Ovary (tissue), 10 donors: ENCODE measurements at places on chromosomes 1 and 21. TPM values are rescaled to one million over a fixed set of nuclear protein-coding genes. Genes with fewer than 3 reads are reported as not detected.

Gene OR2T2
- polyA plus RNA-seq = not detected

Gene SUSD4
- polyA plus RNA-seq = 70.1 TPM

Gene GPATCH2
- 6.2 TPM for polyA plus RNA-seq

DNA sequence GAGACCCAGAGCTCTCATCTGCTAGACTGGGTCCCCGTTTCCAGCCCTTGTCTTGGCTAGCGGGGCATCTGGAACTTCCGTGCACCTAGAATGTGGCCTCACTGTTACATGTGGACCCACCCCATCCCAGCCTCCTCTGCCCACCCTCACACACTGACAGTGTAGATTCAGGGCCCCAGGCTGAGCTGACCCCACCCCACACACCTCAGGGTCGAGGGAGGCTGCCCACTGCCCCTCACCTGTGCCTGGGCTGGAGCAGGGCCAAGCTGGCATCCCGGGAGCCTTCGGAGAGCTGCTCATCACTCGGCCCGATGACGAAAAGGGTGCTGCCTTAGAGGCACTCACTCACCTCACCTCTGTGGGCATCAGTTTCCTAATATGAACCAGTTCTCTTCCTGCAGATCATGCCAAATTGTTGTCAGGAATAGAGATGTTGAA lies 11.1 kb downstream of the ACOT11 start:
- H3K4me1 ChIP-seq = peaks cover 3% of the 10 kb centered on the region
- H3K4me3 ChIP-seq = no peak overlapping the region
- H3K27me3 ChIP-seq = no peaks in the 10 kb centered on the region
- H3K27ac ChIP-seq = no peak overlapping the region

Gene METTL18
- polyA plus RNA-seq = 7.8 TPM

Gene PODN
- polyA plus RNA-seq = 72.8 TPM

DNA sequence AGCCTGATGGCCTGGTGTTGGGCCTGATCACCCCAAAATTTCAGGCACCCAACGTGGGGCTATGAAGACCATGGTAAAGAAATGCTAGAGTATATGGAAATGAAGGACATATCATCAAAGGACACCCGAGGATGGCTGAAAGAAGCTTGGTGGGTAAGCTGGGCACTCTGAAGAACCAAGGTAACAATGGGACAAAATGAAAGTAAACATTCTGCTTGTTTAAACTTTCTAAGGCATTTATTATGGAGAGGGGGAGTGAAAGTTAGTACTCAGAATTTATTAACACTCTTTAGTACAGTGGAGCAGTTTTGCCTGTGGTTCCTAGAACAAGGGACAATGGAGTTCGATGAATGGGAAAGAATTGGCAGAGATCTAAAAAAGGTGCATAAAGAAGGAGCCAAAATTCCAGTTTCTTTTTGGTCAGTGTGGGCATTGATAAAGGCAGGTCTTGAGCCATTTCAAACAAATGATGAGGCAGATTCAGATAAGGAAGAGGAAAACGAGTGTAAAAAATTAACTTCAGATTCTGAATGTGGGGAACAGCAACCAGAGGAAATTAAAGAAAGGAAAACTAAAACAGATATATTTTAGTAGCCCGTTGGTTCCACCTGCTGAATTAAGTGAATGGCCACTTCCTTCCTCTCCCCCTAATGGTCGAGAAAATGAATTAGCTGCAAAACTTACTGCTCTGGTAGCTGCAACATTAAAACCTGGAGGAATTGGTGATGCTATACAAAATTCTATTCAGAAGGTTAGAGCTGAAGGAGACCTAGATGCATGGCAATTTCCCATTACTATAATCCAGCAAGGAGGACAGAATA lies 8.4 kb upstream of the PM20D1 start:
- DNase-seq = no peak
- H3K27ac ChIP-seq = no peak overlapping the region
- H3K27me3 ChIP-seq = no peaks in the 10 kb centered on the region
- H3K4me3 ChIP-seq = no peak overlapping the region

GRCh38 chr1:9900142-9901043 lies 9.7 kb downstream of the CTNNBIP1 start:
- H3K27ac ChIP-seq = no peak overlapping the region
- H3K4me3 ChIP-seq = no peak overlapping the region
- no peaks in the 10 kb centered on the region for H3K27me3 ChIP-seq
- no peaks in the 10 kb centered on the region for H3K36me3 ChIP-seq
- DNase-seq = no peak

Gene SLC1A7
- polyA plus RNA-seq = 0.28 TPM

DNA sequence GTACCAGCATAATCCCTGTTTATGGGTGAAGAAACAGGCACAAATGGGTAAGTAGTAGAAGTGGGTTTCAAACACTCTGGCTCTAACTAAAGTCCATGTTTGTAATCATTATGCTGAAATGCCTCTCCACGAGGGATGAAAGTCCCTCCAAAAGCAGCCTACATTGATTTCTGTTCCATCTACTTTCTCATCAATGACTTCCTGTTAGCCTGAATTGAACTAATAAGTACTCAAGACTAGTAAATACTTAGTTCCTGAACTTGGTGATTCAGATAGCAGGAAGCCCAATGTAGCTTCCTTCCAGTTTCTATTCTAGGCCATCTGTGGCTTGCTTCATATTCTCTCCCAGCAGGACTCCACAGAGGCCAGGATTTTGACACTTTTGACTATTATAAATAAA lies 11.3 kb upstream of the BACH1 start:
- DNase-seq = no peak
- H3K27me3 ChIP-seq = no peaks in the 10 kb centered on the region
- H3K27ac ChIP-seq = no peak overlapping the region

Gene IVL
- not detected for polyA plus RNA-seq

Gene TMEM61
- polyA plus RNA-seq = not detected

DNA sequence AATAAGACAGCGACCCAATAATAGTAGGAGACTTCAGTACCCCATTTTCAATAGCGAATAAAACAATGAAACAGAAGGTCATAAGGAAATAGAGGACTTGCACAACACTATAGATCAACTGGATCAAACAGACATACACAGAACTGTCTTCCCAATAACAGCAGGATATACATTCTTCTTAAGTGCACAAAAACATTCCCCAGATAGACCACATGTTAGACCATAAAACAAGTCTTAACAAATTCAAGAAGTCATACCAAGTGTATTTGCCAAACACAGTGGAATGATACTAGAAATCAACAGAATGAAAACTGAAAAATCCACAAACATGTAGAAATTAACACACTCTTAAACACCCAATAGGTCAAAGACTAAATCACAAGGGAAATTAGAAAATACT lies 78.0 kb downstream of the LBR start:
- H3K27me3 ChIP-seq = no peaks in the 10 kb centered on the region
- H3K4me3 ChIP-seq = no peak overlapping the region
- no peak for DNase-seq

Gene TMEM81
- 2.0 TPM for polyA plus RNA-seq

- H3K4me1 ChIP-seq = no peaks in the 10 kb centered on the region
- H3K27ac ChIP-seq = no peak overlapping the region
- H3K4me3 ChIP-seq = no peak overlapping the region
These were observed 4.4 kb downstream of the TTC34 start for GRCh38 chr1:2796890-2797740.

DNA sequence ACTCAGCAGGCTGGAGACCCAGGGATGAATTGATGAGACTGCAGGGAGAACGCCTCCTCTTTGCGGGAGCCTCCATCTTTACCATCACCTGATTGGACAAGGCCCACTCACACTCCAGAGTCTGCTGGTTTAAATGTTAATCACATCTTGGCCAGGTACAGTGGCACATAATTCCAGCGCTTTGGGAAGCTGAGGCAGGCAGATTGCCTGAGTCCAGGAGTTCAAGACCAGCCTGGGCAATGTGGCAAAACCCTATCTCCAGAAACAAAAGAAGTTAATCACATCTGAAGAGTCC lies 121.8 kb upstream of the C1orf174 start:
- H3K4me1 ChIP-seq = no peaks in the 10 kb centered on the region
- no peaks in the 10 kb centered on the region for H3K36me3 ChIP-seq
- H3K27ac ChIP-seq = no peak overlapping the region
- no peaks in the 10 kb centered on the region for H3K27me3 ChIP-seq

DNA sequence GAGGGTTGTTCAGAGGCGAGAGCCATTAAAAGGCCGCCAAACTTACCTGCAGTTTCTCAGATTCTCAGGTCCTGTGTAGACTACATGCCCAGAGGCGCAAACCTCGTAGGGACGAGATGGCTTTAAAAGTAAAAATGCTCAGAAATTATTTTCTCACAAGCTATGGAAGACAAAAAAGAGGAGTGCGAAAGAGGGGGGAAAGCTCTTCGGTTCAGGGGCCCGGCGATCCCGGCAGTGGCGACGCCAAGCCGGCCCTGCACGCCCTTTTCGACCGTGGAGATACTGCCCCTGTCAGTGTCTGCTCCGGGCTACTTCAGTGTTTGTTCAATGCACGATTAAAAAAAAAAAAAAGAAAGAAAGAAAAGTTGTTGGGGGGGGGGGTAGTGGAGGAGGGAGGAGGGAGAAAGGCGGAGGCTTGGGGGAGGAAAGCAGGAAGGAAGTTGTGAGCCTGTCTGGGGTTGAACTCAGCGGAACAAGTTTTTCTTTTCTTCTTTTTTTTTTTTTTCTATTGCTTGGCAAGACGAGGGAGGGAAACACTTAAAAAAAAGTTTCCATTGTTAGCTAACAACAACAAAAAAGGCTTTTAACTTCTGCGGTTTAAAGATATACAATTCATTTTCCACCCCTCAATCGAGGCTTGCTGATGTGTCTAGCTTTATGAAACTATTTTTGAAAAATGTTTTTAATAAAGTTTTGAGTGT lies at the start of gene ITPKB:
TSS of gene ITPKB (minus strand) at position 288 of the 701 bp plus-strand sequence. CDS start 1,824 bp downstream, outside the sequence.
- DNase-seq = peak; percentile 62
- H3K4me1 ChIP-seq = peaks cover 5% of the 10 kb centered on the region
- peak within 1 kb of the TSS; percentile 73 for H3K27ac ChIP-seq
- H3K36me3 ChIP-seq = no peaks in the 10 kb centered on the region
- peak within 1 kb of the TSS; percentile 74 for H3K4me3 ChIP-seq
- H3K27me3 ChIP-seq = no peaks in the 10 kb centered on the region

DNA sequence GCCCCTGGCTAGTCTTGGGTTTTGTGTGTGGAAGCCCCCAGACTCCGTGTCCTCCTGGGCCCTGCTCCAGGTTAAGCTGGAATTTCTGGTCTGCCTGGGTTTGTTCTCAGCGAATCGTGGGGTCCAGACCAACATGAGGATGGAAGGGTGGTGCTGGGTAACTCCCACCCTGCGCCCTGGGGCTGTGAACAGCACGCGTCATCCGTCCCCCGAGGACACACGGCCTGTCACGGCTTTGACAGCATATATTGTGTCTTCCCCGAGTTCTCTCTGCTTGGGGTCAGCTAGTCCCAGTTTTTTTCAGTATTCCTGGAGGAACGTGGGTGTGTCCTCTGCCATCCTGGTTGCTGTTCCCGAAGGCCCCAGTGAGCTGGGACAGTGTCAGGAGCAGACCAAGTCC lies 11.8 kb downstream of the GPR137B start:
- no peak overlapping the region for H3K27ac ChIP-seq
- peaks cover 3% of the 10 kb centered on the region for H3K4me1 ChIP-seq
- no peak for DNase-seq
- H3K36me3 ChIP-seq = no peaks in the 10 kb centered on the region

DNA sequence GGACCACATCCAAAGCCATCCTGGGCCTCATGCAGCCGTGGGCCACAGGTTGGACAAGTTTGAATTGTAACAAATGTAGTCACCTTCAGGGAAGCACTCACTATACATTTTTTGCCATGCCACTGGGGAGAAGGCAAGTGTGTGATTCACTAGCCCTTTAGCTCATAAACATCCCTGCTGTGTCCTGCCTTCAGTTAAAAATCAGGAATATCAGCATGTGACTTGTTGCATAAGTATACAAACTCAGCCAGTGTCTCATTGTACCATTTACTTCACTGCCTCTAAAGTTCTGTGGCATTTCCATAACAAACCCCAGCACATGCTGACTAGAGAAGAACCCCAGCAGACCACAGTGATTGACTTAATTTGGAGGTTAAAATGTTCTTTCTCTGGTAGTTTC lies 142.0 kb upstream of the C1orf105 start:
- H3K36me3 ChIP-seq = no peaks in the 10 kb centered on the region
- H3K4me1 ChIP-seq = no peaks in the 10 kb centered on the region
- H3K27me3 ChIP-seq = no peaks in the 10 kb centered on the region
- no peak overlapping the region for H3K27ac ChIP-seq
- H3K4me3 ChIP-seq = no peak overlapping the region

Gene CD1B
- polyA plus RNA-seq = not detected

DNA sequence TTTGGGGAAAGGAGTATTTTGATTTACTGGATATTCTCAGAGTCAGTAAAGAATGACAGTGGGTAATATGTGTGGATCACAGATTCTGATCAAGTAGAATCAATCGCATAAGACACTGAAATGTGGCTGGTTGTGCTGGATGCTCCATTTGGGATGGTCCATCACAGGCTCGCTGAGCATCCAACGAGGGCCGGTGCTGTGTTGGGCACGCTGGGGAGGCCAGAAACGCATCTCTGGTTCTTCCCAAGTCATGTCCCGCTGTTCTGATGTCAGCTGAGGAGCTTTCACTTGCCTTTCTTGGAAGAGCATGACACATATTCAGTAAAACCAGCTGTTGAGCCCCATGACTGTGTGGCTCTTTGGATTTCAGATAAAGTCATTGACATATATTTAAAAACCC lies 72.0 kb downstream of the UMODL1 start:
- no peak overlapping the region for H3K27ac ChIP-seq
- no peaks in the 10 kb centered on the region for H3K4me1 ChIP-seq
- no peaks in the 10 kb centered on the region for H3K36me3 ChIP-seq
- DNase-seq = no peak
- no peak overlapping the region for H3K4me3 ChIP-seq

- H3K36me3 ChIP-seq = no peaks in the 10 kb centered on the region
- H3K27me3 ChIP-seq = no peaks in the 10 kb centered on the region
- H3K4me1 ChIP-seq = peaks cover 9% of the 10 kb centered on the region
- peak; percentile 81 for DNase-seq
These were observed 132.8 kb downstream of the CASZ1 start for GRCh38 chr1:10663678-10664035.

Gene ANKRD65
- polyA plus RNA-seq = 5.0 TPM

DNA sequence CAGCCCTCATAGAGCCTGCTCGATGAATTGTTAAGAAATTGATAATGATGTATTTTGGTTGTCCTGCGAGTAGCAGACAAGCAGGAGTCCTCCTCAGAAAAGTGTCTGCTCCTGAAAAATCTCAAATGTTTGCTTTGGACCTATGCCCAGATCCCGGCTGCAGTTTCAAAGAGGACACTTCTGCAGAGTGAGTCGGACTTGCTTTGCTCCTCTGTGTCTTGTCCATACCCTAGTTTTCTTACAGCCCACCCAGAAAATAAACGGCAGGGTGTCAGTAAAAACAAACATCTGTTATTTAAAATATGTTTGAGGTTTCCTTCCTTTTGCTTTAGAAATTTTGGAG lies 2.8 kb downstream of the S100A10 start:
- H3K4me1 ChIP-seq = peaks cover 23% of the 10 kb centered on the region
- no peak overlapping the region for H3K4me3 ChIP-seq
- no peak overlapping the region for H3K27ac ChIP-seq
- H3K27me3 ChIP-seq = no peaks in the 10 kb centered on the region
- no peaks in the 10 kb centered on the region for H3K36me3 ChIP-seq
